ENCODE measurements at places on chromosomes 11 and 22.

- no peak for DNase-seq
Observed at GRCh38 chr11:77067861-77068443, 1.2 kb downstream of the CAPN5 start.

DNA sequence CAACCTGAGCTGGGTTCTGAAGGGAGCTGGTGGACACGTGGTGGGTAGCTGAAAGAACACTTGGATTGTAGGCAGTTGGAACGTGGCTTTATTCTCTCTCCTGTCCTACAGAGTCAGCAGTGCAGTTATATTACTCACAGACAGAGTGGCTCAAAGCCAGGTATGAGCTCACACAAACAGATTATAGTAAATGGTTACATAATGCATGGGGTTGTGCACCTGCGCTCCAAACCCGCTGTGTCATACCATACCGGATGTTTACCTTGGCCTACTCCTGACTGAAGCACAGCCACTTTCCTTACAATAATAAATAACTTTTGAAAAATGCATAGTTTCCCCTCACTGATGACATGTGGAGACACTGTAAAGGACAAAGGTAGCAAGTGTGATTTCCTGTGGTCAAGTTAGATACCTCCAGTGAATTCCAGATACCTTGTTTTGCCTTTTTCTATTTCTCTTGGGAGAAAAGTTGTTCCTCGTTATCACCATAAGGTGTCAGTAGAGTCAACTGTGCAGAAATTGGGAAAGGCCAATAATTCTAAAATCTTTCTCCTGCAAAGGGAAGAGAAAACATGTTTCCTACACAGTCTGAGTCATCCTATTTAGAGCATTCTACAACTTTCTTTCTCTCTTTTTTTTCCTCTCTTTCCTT lies 13.5 kb downstream of the MS4A6A start:
- peak; percentile 0 for DNase-seq

GRCh38 chr11:71418643-71419042 lies 29.6 kb downstream of the DHCR7 start:
- no peak for DNase-seq

- no peak for DNase-seq
Observed at GRCh38 chr11:35864131-35864530, 79.7 kb upstream of the LDLRAD3 start.

All from fibroblast of skin of right quadriceps (primary cell).